Stimulated activated CD4-positive, alpha-beta T cell treated with anti-CD3 and anti-CD28 coated beads, Interleukin-2, amount 100 ng/mL, for 4 hours (primary cell): ENCODE measurements at places on chromosomes 6 and 20.

DNA sequence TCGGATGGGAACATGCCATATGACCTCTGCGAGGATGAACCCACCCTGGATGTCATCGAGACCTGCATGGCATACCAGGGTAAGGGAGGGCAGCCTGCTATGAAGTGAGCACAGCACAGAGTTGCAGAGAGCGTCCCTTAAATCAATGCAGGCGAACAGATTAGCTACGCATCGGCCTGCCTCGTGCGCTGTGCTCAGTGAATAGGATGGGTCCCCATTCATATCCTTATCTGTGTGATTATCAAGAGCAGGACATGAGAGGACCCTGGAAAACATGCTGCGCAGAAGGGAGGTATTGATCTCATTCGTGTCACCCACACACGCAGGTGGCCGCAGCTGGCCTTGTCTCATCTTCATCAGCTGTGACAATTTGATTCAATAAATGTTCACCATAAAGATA, 25.6 kb upstream of the FAM83D start:
- DNase-seq: no peak

- no peak for DNase-seq
Observed at GRCh38 chr6:56691286-56691595, 48.6 kb upstream of the DST start.

- DNase-seq: no peak
Observed at GRCh38 chr6:163192591-163192990, 221.9 kb upstream of the QKI start.

DNA sequence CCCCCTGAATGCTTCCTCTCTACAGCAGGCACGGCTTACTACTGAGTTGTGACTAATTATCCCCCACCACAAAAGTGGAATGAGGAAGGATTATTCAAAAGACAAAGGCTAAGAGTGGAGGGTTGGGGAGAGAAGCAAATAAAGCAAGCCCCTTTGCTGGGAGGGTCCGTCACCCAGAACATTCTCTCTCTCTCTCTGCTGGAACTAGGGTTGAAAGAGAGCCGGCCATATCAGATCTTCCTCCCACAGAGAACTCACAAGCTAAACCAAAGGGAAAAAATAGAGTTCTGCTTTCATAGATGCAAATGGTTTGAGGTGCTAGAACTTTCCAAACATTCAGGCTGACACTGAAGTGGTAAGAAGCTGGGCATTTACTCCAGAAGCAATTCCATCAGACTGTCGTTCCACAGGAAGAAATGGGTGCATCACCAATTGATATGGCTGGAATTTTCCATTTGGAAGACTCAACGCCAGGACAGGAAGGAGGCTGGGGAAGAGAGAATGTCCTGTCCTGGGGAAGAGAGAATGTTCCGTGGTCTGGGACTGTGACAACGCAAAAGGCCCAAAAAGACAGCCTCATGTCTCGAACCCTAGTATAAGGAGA, 7.9 kb downstream of the ZMYND8 start:
- no peak for DNase-seq

- no peak for DNase-seq
Observed at GRCh38 chr20:31713312-31714273, 9.1 kb downstream of the BCL2L1 start.

- DNase-seq: peak; percentile 19
Observed at GRCh38 chr20:4160761-4161305, 145.5 kb upstream of the RNF24 start.

DNA sequence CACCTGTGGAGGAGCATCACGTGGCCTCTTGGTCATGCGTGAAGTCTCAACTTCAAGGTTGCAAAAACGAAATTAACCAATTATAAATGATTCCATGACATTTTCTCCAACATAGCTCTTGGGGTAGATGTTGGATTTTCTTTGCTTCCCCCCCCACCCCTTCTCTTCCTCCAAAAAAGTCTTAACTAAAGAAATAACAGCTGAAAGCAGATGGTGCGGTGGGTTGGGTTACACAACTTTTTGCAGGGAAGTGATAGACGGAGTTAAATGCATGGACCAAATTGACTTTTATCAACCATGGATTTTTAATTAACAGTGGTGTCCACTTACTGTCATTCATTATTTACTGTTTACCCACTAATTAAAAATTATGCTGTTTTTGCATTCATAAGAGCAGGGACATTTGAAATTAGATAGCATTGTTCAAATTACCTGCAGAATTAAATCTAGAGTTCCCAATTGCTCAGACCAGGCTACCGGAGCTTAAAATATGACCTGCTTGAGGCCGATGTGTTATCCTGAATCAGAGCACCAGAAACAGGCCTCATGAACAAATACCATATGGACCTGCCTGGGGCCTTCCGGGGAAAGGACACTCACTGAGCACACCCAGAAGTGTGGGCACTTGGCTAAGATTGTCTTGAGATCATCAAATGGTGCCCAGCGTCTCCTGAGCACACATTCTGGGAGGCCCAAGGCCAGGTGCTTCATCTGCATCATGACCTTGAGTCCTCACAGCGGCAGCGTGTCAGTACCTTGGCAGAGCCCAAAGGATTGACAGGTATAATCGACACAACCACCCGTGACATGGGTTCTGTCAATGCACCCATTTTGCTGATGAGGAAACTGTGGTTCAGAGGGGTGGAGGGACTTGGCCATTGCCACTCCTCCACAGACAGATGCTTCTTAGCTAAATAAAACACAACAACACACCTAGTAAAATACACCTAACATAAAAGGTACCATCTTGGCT, 41.5 kb downstream of the APCDD1L start:
- no peak for DNase-seq

DNA sequence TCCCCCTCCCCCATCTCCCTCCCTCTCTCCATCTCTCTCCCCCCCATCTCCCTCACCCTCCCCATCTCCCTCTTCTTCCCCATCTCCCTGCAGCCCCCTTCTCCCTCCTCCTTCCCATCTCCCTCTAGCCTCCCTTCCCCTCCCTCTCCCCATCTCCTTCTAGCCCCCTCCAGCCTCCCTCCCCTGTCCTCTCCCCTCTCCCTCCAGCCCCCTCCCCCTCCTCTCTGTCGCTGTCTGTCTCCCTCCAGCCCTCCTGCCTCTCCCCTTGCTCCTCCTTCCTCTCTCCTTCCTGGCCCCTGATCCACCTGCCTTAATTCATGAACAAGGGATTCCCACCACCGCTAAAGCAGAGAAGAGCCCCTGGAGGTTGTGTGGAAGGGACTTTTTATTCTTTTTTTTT, 26.9 kb upstream of the CHMP4B start:
- no peak for DNase-seq

- peak; percentile 66 for DNase-seq
Observed at GRCh38 chr6:41705996-41706835, 29.2 kb downstream of the TFEB start.

GRCh38 chr6:160247457-160247883, 11.2 kb downstream of the SLC22A2 start:
- DNase-seq: no peak

DNA sequence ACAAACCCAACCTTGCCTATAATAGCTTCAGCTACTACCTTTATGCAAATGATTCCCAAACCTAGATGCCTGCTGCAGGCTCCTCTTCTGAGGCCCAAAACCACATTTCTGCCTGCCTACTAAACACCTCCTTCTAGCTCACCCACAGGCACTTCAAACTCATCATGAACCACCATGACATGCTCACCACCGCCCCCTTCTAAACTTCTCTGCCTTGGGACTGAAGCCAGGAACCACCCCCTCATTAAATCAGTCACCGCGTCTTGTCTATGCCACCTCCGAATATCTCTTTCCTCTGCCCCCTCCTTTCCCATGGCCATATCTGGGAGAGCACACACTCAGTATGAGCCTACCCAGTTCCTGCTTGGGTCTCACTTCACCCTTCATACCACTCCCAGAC, 101.2 kb downstream of the SNAP25 start:
- DNase-seq: no peak

GRCh38 chr20:60977901-60978300, 274.2 kb upstream of the CDH4 start:
- DNase-seq: no peak

GRCh38 chr6:113903666-113904330, 46.7 kb downstream of the MARCKS start:
- no peak for DNase-seq

DNA sequence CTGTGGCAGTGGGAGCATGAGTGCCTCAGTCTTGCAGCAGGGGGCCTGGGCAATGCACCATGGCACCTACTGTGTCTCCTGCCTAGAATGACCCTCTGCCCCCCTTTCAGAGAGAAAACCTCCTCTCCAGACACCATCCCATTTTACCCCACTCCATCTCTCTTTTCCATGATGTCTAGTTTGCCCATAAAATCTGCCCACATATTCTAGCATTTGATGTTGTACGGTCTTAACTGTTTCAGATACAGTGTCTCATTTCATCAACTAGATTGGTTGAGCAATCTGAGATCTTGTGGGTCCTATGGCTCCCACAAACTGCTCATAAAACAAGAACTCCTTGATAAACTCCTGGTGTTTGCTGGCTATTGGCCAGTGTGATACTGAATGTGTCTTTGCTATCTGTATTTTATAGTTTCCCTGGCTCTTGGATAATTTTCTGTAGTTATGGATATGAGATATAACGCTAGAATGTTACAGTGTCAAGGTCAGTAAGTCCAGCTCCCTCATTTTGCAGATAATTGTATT, 8.1 kb downstream of the PNPLA1 start:
- DNase-seq: no peak

- DNase-seq: no peak
Observed at GRCh38 chr20:25749649-25750048, 53.0 kb upstream of the ZNF337 start.

DNA sequence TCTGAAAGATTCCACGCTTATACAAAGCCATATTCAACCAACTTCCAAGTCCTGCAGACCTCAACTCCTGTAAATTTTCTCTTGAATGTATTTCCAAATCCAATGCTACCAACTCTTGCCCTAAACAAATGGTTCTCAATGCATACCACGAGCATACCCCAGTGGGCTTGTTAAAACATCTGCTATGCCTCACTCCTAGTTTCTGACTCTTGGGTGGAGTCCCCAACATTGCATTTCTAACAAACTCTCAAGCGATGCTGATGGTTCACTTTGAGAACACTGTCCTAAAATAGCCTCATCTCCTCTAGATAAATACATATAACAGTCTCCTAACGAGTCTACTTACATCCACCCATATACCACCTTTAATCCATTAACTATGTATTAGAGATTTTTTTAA, 7.3 kb downstream of the HBS1L start:
- DNase-seq: no peak

- DNase-seq: no peak
Observed at GRCh38 chr6:90892271-90892670, 305.4 kb upstream of the MAP3K7 start.

DNA sequence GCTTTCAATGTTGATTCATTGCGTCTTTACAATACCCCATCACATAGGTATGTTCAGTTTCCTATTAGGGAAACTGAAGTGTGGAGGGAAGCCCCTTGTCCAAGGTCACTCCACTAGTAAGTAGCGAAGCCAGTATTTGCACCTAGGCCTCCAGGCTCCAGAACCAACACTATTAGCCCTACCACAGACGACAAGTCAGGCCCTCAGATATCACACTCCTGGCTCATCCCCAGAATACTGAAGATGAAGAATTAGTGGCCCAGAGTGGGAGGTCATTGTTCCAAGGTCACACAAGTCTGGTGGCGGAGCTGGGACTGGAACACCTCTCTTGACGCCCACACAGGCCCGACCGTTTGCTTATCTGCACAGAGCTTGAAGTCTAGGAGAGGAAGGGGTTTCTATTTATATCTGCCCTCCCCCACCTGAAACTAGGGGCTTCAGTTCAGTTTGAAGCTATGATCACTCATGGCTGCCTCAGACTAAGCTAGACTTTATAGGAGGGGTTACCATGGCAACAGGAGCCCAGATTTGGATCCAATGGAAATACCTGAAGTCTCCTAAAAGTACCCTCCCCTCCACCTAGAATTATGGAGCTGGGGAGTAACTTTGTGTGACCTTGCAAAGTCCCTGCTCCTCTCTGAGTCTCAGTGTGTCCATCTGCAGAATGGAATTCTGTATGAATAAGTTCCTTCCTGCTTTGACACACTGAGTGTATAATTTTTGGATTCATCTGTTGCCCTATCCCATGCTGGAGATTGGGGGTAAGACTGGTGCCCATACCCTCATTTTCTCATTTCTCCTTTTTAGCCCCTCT, 2.2 kb downstream of the SNTA1 start:
- DNase-seq: no peak

GRCh38 chr20:50405915-50406609, 104.1 kb upstream of the PTPN1 start:
- no peak for DNase-seq

DNA sequence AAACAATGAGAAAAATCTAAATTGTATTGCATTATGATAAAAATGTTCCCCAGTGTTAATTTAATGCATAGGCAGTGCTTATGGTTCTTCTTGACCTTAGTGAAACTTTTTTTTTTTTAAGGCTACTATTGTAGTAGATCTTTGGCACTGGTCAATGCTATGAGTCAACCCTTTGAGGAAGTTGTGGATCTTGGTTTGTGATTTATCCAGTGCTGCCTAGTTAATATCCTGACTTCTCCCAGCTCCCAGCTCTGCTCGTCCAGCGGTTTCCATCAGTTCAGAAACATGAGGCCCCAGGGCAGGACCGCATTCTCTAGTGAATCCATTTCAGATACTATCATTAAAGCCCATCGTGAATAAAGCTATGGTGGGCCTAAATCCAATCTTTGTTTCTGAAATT, 364.5 kb upstream of the JARID2 start:
- DNase-seq: no peak

GRCh38 chr6:166173281-166173951, 5.8 kb upstream of the TBXT start:
- no peak for DNase-seq

DNA sequence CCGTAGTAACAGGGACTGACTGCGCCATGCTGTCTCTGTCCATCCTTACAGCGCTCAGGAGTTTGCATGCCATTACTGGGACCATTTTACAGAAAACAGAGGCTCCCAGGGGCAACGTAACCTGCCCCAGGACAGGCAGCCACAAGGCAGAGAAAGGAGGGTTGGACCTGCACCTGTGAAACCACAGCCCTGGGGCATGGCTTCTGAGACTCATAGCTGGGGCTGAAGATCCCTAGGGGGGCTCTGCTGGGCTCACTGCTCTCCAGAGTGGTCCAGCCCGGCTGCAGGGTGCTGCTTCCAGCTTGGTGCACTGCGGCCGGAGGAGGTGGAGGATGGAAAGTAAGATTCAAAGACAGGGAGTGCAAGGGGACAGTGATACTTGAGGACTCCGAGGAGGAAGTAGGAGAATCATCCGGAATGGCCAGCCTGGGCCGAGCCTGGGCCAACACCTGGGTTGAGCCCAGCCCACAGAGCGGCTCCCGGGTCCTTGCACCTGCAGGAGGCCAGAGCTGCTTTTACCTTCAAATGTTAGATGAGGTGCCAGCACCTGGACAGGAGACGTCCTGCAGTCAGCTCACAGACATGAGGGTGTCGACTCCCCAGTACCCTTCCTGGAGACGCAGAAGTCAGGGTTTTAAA, 183.2 kb downstream of the CDH4 start:
- DNase-seq: no peak

- DNase-seq: no peak
Observed at GRCh38 chr6:30776390-30777154, 32.2 kb upstream of the IER3 start.

- no peak for DNase-seq
Observed at GRCh38 chr6:33297406-33297955, 1.3 kb downstream of the RGL2 start.
